Activated effector memory CD4-positive, alpha-beta T cell treated with Interleukin-2 at 50 U/mL for 16 hours (primary cell): ENCODE measurements at places on chromosomes 3 and 15.

- DNase-seq, result no peak
Observed at GRCh38 chr3:123004201-123004918, 23.2 kb downstream of the SEMA5B start.

GRCh38 chr3:50585919-50586762, 16.8 kb downstream of the HEMK1 start:
- no peak for DNase-seq

DNA sequence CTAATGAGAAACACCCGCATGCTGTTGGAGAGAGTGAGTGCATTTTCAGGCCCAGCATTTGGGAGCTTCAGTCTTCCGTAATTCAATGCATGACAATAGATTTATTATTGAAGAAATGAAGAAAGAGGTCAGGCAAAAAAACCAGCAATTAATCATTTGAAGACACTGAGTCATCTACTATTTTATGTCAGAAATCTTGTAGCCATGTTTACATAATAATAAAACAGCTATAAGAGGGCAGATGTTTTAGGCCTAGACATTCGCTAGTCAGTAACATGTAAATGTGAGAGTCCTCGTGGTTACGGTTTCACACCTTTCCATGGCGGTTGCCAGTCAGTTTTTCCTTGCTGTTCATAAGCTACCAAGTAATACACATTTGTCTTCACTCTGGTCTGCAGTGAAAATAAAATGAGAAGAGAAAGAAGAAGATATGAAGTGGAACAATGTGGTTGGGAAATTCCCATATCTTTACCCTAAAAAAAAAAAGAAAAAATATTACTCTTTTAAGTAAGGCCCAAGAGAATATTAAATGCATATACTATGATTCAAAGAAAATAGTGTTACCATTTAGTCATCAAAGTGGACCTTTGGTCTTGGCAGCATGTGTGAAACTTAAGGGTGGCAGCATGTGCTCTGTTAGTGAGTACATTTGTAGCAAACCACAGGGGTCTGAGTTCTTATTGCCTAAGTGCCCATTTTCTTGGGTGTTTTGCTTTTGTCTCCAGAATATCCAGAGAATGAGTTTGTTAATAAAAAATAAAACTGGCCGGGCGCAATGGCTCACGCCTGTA, 140.5 kb upstream of the TBL1XR1 start:
- no peak for DNase-seq

DNA sequence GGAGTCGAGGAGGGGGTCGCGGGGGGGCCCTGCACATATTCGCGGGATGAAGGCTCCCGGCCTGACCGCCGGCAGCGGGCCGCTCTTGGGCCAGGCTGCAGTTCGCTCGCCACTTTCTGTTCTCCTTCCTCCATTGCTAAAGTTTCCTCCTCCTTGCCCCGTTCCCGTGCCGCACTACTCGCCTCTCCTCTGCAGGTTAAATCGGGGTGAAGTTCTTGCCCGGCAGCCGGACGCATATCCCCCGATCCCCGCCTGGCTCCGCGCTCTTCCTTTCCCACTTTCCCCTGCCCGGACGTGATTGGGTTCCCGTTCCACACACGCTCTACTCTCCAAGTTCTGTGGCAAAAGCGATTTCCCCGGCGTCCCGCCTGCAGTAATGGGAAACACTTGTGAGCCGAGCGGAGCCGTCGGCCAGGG, 556 bp downstream of the CRYBG3 start:
- DNase-seq, result no peak

DNA sequence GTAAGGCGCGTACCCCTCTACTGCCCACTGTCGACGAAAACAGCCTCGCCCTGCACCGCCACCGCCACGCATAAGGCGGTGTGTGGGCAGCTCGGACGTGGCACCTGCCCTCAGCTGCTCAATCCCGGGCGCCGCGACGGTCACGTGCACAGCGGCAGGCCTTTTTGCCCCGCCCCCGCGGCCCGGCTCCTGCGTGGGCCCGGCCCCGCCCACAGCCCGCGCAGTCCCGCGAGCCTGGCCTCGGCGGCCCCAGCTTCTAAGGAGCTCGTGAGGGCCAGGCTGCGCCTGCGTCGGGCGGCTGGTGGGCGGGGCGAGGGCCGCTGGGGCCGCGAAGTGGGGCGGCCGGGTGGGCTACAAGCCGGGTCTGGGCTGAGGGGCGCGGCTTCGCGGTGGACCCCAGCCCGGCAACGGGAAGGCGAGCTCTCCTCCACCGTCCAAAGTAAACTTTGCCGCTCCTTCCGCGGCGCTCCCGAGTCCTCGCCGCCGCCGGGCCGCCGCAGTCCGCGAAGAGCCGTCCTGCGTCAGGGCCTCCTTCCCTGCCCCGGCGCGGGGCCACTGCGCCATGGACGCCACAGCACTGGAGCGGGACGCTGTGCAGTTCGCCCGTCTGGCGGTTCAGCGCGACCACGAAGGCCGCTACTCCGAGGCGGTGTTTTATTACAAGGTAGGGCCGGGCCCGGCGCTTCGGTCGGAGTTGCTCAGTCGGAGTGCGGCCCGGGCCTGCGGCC, at the start of gene CAPN7:
Gene CAPN7 (plus strand): TSS at position 313 of the 728 bp plus-strand sequence. CDS start 250 bp downstream, at position 563.
- DNase-seq, result peak; percentile 94

- DNase-seq, result no peak
Observed at GRCh38 chr3:141380987-141381386, 12.7 kb downstream of the ZBTB38 start.

- no peak for DNase-seq
Observed at GRCh38 chr3:113501597-113501996, 13.4 kb downstream of the SPICE1 start.

- no peak for DNase-seq
Observed at GRCh38 chr3:176469694-176470205, 727.5 kb downstream of the TBL1XR1 start.

DNA sequence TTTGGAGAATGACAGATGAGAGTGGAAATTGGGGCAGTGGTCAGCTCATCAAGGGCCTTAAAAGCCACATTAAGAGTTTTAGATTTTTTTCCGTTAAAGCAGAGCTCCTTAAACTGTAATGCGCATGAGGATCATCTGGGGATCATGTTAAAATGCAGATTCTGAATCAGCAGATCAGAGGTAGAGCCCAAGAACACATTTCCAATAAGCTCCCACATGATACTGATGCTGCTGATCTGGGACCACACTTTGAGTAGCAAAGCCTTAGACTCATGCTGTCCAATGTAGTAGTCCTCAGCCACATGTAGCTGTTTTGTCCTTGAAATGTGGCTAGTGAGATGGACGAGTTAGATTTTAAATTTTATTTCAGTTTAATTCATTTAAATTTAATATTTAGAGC, 26.3 kb upstream of the POMGNT2 start:
- DNase-seq, result no peak

DNA sequence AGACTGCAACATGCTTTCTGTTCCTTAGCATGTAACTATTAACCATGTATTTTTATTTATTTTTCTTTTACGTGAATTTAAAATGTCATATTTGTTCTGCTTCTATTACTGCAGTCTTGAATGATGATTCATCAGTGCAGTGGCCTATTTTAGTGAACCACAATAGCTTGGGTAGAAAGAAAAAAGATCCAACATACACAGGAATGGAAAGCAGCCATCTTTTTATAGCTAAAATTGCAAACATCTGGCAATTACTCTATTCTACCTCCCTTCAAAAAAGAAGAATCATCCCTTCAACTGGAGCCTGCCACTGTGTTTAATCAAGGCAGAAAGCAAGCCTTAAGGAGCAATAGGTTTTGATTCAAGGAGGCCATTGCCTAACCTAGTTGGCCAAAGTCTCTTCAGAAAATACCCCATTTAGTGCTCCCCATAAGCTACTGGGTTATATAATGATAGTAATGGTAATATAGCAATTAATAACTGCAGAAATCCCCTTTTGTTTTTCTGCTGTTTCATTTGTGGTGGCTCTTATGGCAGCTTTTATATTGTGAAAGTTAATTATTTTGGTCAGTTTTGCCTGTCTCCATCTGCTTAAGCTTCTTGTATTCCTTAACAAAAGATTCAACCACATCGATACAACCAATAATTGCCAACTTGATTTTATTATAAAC, 267.3 kb downstream of the LPP start:
- no peak for DNase-seq

- no peak for DNase-seq
Observed at GRCh38 chr3:19488939-19489338, 340.6 kb downstream of the KCNH8 start.

DNA sequence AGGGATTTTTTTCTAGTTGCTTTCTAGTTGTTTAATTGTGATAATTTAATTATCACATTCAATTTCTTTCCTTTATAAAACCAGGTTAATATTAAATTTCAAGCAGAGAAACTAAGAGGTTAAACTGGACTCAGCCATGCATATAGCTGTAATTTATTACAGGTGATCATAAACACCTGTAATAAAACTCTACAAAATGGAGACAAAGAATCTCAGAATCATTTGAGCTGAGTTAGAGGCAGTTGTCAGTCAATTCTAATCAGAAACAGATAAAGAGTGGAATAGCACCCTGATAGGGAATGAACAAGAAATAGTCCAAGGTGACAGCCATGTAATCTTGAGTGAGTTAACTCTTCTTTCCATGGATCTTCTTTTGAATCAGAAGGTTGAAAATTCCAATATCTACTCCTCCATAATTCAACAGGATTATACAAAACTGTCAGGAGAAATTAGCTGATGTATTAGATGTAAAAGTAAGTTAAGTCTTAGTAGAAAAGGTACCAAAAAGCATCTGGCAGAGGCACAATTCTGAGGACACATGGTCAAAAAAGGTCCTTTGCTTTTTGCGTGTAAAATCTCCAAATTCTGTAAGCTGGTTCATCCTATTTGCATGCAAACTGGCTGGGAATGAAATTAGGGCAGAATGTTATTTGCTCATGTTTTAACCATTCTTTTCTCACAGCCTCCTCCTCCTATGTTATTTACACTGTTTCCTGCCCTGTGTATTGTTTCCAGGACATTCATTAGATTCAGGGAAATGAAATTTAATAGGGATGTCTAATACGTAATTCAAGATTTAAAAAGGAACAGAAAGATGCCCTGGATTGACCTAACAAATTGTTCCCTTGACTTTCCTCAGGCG, 39.4 kb upstream of the B3GNT5 start:
- no peak for DNase-seq

DNA sequence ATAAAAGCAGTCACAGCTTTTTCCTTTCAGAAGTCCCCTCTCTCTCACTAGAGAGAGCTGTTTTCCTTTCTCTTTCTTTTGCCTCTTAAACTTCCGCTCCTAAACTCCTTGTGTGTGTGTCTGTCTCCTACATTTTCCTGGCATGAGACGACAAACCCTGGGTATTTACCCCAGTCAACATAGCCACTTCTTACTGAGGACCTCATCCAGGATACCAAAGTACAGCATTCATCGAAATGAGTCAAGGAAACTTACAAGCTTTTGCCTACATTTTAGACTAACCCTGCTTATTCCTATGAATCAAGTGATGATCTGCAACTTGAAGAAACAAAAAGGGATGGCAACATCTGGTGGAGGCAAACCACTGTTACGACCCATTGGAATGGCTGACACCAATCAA, 16.7 kb downstream of the PATL2 start:
- DNase-seq, result no peak
